T47D (cell line): ENCODE measurements at places on chromosomes 1 and 21.

GRCh38 chr1:53728196-53728595 is 10.8 kb downstream of the GLIS1 start:
- DNase-seq, result no peak

DNA sequence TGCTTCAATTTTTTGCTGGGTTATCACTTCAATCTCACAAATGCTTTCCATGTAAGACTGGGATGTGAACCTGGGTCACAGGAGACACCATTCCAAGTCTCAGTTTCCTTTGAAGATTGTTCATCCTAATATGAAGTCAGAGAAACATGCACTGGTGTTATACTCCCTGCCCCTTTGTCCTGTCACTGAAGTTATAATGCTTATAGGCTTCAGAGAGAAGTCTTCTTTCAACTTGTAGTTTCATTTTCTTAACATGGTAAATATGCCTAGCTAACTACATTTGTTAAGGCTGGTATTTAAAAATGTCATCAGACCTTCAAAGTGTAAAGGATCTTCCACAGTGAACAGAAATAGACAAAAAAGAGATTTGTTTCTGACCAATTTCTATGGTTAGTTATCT is 1195.9 kb downstream of the MRPL39 start:
- no peak for DNase-seq

GRCh38 chr1:214440219-214440965 is 111.0 kb downstream of the PTPN14 start:
- peak; percentile 27 for DNase-seq

- DNase-seq, result no peak
Observed at GRCh38 chr1:245591346-245592188, 436.8 kb downstream of the KIF26B start.

- DNase-seq, result no peak
Observed at GRCh38 chr1:90273241-90273774, 278.4 kb downstream of the ZNF326 start.

- no peak for DNase-seq
Observed at GRCh38 chr1:105700723-105701122, 1355.8 kb upstream of the PRMT6 start.

DNA sequence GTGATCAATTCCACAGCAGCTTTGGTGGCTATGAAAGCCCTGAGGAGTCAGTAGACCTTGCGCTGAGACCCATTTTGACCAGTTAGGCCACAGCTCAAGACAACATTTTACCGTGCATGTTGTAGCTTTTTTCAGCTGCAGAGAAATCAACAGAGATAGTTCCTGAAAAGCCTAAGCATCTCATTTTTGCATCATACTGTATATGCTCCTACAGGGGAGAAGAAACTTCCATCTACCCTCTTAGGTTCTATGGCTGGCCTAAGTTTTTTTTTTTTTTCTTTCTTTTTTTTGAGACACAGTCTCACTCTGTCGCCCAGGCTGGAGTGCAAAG is 24.8 kb upstream of the EYA3 start:
- DNase-seq, result no peak

- no peak for DNase-seq
Observed at GRCh38 chr1:236663934-236664333, 22.4 kb upstream of the ACTN2 start.

DNA sequence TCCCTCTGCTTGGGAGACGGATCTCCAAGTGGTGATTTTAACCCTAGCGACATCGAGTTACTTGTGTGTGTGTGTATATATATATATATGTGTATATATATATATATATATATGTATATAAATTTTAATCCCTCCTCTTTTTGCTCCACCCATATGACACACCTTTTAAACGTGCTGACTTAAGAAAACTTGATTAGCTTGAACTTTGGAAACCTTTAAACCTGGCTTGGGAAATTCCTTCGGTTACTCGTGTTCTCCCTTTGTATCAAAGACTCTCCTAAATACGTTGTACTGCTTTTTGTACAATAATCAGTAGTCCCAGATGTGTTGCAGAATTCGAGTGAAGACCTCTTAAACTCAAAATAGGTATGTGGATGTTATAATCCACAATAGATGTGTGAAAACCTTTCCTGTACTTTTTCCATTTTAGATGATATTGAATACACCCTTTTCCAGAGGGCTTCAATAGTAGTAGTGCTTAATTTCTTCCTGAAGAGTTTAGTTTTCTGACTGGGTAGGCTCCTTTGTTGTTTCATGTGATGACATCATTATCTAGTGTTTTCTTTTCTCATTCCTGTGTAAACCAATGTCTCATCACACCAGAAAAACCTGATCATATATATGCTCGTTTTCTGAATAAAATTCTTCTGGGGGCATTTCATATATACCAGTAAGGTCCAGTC is 1.4 kb downstream of the RNF11 start:
- no peak for DNase-seq

DNA sequence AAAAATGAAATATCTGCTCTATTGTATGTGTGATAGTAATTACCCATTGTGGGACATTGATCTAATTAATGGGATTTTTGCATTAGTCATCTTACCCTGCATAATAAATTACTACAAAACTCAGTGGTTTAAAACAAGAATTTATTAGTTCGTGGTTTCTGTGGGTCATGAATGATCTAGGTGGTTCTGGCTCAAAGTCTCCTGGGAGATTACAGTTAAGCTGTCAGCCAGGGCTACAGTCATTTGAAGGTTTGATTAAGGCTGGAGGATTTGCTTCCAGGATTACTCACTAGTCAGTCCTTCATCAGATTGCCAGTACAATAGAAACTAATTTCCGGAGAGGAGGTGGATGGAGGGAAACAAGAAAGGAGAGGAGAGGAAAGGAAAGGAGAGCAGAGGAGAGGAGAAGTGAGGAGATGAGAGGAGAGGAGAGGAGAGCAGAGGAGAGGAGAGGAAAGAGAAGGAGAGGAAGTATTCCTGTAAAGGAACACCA is 60.4 kb upstream of the TNFSF4 start:
- DNase-seq, result no peak

- DNase-seq, result no peak
Observed at GRCh38 chr1:67464746-67465145, 34.5 kb upstream of the SERBP1 start.

DNA sequence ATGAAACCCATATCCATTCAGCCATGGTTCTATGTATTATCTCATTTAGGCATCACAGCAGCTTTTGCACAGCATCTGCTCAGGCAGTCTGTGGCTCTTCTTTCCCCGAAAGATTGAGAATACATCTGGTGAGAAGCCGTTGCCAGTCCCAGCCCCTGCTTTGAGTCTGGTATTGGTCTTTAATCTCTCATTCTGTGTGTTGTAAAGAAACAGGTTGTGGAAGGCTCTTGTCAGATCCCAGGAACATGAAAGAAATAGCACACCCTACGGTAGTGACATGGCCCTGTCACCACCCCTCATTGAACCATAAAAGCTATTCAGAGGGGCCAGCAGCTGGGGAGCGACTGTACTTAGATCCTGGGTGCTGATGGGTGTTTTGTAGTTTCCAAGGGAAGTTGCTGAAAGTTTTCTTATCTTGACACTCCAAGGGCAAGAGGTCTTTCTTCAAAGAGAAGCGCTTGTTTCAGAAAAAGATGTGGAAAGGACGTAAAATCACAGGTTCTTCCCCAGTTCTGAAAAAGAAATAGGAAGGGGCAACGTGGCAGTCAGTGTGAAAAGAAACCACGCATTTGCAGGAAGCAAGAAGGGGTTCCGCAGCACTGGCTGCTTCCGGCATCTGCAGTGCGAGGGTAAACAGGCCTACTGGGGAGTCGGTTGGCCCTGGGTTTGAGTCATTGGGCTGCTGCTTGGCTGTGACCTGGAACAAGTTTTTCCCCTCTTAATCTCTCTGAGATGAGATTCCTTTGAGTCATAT is 145.0 kb downstream of the DHRS3 start:
- no peak for DNase-seq

GRCh38 chr1:53583868-53584776 is 124.9 kb downstream of the DMRTB1 start:
- no peak for DNase-seq
